ENCODE measurements at places on chromosomes 6 and 20. TPM values are rescaled to one million over a fixed set of nuclear protein-coding genes. Genes with fewer than 3 reads are reported as not detected.
A peak's percentile ranks its signal among the peaks of the same experiment; 100 is the strongest.

DNA sequence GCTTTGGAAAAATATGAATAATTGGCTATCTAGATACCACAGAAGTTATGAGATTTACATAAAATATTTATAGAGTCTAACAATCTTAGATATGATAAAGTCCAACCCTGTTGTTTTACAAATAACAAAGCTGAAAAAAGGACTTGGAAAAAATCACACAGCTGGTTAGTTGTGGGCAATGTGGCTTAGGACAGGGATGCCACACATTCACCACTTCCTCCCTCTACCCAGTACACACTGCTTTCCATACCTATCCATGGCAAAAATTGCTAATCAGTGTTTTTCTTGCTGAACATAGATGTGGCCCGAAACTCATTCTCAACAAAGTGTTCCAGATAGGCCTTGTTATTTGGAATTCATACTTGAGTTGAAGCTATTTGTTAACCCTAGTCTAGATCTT, 147.3 kb upstream of the BMP5 start:
- DNase-seq: no peak

GRCh38 chr20:20657092-20657491, 55.4 kb downstream of the RALGAPA2 start:
- no peak for DNase-seq

- no peak for DNase-seq
Observed at GRCh38 chr6:103193413-103193812, 1666.3 kb downstream of the HACE1 start.

- no peak for DNase-seq
Observed at GRCh38 chr6:168390749-168391420, 50.1 kb upstream of the SMOC2 start.

- no peak for DNase-seq
Observed at GRCh38 chr20:17871886-17872285, 96.7 kb downstream of the SNX5 start.

DNA sequence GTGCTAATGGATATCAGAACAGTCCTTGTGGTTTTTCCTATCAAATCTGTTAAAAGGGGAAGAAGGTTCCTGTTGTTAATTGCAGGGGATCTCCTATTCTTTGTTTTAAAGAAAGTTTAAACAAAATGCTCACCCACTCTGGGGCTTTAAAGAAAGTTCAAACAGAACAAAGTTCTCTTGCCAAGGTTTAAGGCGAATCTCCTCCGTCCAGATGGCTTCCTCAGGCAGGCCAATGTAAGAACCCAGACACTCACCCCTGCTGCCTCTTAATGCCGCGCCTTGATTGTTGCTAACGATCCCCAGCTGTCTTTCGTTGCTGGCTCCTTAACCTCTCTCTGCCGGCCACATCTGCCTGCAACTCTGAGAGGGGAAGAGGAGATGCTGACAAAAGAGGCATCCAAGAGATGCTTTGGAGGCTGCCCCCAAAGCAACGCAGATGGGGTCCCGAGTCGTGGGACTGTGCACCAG, 235.0 kb upstream of the PRDM1 start:
- DNase-seq: no peak

DNA sequence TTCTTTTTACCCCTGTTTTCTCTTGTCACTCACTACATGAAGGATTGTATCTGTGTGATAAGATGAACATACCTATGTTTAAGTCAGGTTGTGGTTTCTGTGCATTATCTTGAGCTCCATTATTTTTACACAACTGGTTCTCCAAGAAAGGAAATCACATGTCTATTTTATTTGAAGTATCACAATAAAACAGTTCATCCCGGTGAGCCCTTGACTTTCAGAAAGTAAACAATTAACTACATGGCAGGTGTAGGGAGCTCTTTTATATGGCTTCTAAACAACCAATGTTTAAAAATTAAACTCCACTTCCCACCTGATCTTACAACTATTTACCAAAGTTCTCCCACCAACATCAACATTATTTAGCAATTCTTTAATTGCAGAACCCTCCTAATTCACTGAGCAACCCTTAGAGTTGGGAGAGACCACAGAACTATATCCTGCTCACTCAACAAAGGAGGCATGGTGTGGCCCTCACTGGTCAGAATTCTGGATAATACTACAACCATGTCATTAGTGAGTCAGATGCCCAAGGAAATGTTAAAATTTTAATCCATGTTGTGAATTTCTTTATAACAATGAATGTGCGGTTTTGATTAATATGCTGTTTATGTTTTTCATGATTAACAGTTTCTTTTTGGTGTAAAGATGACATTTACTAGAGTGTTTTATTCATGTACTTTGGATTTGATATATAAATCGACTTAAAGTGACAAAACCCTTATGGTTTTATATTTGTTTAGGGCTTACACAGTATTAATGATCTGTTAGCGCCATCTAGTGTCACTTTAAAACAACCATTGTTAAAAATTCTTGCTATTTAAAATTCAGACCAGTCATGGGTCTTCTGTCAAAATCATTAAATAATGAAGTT, 50.0 kb upstream of the SCGN start:
- no peak for DNase-seq

DNA sequence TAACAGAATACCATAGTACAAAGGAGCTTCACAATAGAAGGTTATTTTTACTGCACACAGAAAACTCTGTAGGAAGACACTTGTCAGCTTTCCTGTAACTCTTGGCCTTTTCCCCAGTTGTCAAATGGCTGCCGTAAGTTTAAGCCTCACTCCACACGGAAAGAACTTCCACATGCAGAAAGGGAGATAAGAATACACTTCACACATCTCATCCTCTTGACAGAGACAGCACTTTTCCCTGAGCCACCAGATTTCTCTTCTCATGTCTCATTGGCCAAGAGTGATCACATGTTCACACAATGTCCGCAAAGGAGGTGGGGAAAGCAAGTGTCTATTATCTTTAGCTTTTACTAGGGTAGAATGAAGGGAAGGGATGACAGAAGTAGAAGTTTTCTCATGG, 540.7 kb downstream of the HAO1 start:
- no peak for DNase-seq

- DNase-seq: no peak
Observed at GRCh38 chr20:33211817-33212424, 5.2 kb upstream of the BPIFA3 start.

GRCh38 chr20:47484303-47484702, 17.4 kb upstream of the NCOA3 start:
- DNase-seq: no peak

- no peak for DNase-seq
Observed at GRCh38 chr6:118382126-118382525, 166.0 kb upstream of the PLN start.

GRCh38 chr6:139439349-139439748, 64.9 kb upstream of the CITED2 start:
- DNase-seq: no peak

GRCh38 chr6:134466771-134467525, 149.0 kb upstream of the SGK1 start:
- DNase-seq: no peak

DNA sequence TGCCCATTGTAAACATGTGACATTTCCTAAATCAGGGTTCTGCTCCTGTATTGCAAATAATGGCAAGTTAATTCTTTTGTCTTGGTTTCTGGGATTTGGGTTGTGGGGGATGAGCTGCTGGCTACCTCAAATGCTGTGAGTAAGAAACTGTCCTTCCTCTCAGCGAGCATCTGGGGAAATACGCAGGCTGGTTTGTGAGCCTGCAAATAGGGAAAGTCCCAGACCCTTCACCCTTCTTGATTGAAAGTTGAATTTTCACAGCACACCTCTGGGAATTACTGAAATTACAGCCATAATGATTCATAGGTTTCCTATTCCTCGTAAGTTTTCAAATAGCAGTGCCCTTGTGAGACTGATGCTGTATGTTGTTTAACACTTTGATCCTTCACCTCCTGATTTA, 138.1 kb downstream of the TBXT start:
- DNase-seq: no peak

DNA sequence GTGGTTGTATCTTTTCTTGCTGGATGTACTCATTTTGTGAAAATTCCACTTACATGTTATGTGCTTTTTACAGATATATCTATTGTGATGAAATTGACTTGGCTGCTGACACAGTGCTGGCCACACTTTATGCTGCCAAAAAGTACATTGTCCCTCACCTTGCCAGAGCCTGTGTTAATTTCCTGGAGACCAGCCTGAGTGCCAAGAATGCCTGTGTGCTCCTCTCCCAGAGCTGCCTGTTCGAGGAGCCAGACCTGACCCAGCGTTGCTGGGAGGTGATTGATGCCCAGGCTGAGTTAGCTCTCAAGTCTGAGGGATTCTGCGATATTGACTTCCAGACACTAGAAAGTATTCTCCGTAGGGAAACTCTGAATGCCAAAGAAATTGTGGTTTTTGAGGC, 4.9 kb downstream of the BTBD3 start:
- DNase-seq: no peak

- DNase-seq: no peak
Observed at GRCh38 chr6:119152187-119152586, 73.7 kb upstream of the FAM184A start.

DNA sequence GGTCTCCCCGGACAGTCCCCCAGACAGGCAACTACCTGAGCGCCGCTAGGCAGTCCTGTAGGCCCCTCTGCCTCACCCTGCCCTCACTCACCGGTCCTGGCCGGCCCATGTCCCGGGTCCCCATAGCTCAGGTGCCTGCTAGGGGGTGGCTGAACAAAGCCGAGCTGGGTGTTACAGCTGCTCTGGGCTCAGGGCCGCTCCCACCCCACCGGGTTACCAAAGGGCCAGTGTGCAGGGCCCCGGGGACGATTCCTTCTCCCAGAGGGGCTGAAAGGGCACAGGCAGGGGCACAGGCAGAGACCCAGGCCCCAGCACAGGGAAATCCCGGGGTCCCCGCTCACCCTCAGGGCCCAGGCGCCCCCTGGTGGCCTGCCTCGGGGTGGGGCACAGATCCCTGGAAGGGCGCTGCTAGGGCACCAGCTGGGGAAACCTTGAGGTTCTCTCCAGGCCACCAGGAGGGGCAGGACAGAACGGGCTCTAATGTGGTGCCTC, 118.4 kb downstream of the GRM4 start:
- DNase-seq: peak; percentile 62

DNA sequence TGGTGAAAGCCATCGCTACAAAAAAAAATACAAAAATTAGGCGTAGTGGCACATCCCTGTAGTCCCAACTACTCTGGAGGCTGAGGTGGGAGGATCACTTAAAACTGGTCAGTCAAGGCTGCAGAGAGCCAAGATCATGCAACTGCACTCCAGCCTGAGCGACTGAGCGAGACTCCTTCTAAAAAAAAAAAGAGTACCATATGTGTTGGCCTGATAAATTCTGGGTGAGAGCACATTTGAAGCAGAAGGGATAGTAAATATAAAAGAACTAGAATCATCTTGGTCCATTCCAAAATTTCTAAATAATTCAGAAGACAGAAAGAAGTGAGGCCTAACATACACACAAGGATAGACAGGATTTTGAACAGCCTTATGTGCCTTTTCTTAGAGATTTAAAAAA, 2.2 kb downstream of the IBTK start:
- no peak for DNase-seq

- DNase-seq: no peak
Observed at GRCh38 chr6:11637266-11637665, 99.7 kb downstream of the TMEM170B start.

DNA sequence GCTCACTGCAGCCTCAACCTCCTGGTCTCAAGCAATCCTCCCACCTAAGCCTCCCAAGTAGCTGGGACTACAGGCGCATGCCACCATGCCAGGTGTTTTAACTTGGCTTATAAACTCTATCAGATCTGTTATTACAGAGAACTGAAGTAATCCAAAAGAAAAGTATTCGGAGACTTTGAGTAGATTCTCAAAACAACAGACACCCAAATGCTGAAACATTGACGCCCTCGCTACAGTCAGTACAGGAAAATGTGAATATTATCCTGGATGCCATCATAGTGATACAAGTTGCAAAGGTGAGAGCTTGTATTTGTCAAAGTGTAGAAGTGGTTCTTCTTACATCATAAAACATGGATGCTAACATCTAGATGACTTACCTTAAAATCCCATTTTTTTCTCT, 108.7 kb upstream of the EDN1 start:
- no peak for DNase-seq

GRCh38 chr6:118953391-118953790, 18.4 kb upstream of the MCM9 start:
- no peak for DNase-seq

- DNase-seq: no peak
Observed at GRCh38 chr6:154347981-154348380, 8.6 kb downstream of the IPCEF1 start.

DNA sequence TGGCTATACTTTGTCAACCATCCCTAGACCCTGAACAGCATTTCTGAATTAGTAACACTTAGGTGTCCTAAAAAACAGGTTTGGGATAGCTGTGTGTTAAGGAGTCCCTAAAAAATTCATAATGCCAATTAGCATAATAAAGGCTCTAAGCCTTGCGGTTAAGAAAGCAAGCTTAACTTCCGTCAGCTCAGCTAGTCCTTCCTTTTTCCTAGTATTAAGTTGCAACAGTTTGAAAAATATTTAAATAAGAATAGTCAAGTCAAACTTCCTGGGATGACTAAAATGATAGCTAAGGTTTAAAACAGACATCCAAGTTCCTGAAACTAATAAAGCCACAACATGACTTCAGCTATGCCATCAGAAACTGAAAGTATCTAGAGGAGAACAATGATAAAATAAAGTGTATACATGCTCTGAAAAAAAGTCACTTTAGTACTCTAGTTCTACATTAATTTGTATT, 3.5 kb downstream of the AKIRIN2 start:
- DNase-seq: no peak

- no peak for DNase-seq
Observed at GRCh38 chr20:57671662-57672061, 38.2 kb downstream of the PMEPA1 start.

The PNLDC1 gene
- total RNA-seq: 1.2 TPM

The KCNQ5 gene
- total RNA-seq: 1.5 TPM

The GRM1 gene
- not detected for total RNA-seq

The SPACA1 gene
- not detected for total RNA-seq

The SIM1 gene
- not detected for total RNA-seq

The RIMS4 gene
- not detected for total RNA-seq

The OR12D3 gene
- not detected for total RNA-seq

The CFB gene
- total RNA-seq: not detected

The RBM24 gene
- total RNA-seq: 0.15 TPM

The PRSS35 gene
- not detected for total RNA-seq

The OGFR gene
- total RNA-seq: 41.3 TPM

The B3GALT4 gene
- 10.1 TPM for total RNA-seq

The FRK gene
- not detected for total RNA-seq

The GCM1 gene
- 0.22 TPM for total RNA-seq

The GJA10 gene
- total RNA-seq: not detected

The BIRC7 gene
- total RNA-seq: not detected

All from T-helper 17 cell (primary cell).